K562 (cell line): ENCODE measurements at places on chromosomes 6 and 20.

GRCh38 chr6:111590209-111590980, 15.3 kb downstream of the TRAF3IP2 start:
- no peak for DNase-seq

DNA sequence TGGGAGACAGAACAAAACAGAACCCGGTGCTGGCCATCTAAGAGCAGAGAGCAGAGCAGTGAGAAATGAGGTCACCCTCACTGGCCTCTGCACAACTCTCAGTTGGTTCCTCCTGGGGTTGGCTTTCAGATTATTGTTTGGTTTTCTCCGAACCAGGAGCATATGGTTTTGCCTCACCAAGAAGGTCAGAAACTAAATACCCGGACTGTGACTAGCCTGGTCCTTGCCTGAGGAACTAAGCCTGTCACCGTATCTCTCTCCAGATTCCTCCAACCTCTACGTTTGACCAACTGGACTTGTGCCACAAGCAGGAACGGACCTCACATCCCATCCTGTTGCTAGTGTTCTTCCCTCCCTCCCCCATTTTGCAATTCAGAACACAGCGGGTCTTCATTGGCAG, 450.4 kb upstream of the JARID2 start:
- no peak for DNase-seq

DNA sequence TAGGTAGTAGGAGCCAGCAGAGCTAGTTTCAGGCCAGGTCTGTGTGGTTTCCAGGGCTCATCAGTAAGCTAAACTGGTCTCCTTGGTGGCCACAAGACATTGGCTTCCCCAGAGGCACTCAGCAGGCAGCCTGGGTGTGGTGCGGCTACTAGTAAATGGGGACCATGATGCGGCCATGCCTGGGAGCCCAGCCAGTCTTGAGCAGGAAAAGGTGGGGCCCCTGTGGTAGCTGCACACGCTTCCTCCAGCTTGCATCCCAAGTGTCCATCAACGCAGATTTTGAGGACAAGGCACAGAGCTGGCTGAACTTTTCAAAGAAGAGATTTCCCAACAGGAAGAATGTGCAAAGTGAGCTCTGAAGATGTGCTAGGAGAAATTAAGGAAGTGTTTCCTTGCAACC, 107.4 kb upstream of the NAA20 start:
- no peak for DNase-seq

- no peak for DNase-seq
Measured at GRCh38 chr6:52741872-52742271, 21.4 kb downstream of the GSTA2 start.
